ENCODE measurements at places on chromosomes 7 and 10.
A peak's percentile ranks its signal among the peaks of the same experiment; 100 is the strongest.

GRCh38 chr7:144747936-144748335, 87.9 kb downstream of the TPK1 start:
- no peak for DNase-seq

GRCh38 chr10:79482304-79482703, 30.0 kb upstream of the EIF5AL1 start:
- DNase-seq, result no peak

GRCh38 chr10:51658000-51658399, 41.4 kb downstream of the CSTF2T start:
- no peak for DNase-seq

DNA sequence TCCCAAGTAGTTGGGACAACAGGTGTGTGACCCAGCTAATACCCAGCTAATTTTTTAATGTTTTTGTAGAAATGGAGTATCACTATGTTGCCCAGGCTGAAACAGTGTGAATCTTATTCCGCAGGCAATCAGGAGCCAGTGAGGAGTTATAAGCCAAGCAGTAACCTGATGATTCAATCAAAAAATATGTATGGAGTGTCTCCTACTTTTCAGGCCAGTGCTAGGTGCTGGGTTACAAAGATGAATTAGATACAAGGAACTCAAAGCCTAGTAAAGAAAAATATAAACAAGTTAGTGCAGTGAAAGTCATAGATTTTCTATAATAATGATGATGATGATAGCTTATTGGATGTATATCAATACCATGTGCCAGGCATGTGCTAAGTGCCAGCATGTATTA, 13.2 kb upstream of the IFRD1 start:
- DNase-seq, result no peak

DNA sequence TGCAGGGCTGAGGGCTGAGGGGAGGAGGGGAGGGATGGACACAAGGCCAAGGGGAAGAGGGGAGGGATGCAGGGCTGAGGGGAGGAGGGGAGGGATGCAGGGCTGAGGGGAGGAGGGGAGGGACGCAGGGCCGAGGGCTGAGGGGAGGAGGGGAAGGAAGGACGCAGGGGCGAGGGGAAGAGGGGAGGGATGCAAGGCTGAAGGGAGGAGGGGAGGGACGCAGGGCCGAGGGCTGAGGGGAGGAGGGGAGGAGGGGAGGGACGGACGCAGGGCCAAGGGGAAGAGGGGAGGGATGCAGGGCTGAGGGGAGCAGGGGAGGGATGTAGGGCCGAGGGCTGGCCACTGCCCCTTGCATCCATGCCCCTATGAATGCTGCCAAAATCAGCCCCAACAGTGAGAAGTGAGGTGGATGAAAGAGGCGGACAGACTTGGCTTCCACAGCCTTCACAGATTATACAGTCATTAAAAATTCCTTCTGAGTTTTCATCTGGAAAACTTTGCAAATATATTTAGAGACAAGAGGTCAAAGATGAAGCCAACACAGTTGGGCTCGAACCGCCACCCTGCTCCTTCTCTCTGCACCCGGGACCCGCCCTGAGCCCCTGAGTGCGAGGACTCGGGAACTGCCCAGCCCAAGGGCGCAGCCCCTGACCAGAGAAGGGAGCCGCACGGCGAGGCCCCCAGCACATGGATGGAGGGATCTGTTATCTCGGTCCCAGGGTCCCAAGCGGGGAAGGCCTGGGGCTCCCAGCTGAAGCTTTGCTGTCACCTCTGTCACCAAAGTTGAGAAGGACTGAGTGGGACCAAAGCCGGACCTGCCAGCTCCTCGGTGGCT, 65.8 kb downstream of the DIP2C start:
- DNase-seq, result no peak

DNA sequence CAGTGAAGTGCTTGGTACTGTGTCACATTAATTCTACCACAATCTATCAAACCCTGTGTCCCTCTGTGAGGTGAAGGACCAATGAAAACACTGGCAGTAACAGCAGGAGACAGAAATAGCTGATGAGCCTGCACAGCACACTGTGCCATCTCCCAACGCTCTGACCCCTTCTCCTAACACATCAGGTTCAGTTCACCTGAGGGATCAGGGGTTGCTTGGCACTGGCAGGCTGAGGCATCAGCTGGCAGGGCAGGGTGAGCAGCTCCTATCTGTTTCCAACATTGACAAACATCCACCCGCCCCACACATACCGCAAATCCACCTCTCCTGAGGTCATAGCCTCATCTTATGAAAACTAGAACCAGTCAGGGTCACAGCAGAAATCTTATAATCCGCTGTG, 120.9 kb downstream of the ICA1 start:
- DNase-seq, result no peak

GRCh38 chr7:31096198-31096876, 44.2 kb downstream of the ADCYAP1R1 start:
- no peak for DNase-seq

GRCh38 chr10:112302335-112302734, 19.1 kb downstream of the TECTB start:
- DNase-seq, result no peak

- no peak for DNase-seq
These were observed 31.3 kb downstream of the THNSL1 start for GRCh38 chr10:25047591-25048301.

DNA sequence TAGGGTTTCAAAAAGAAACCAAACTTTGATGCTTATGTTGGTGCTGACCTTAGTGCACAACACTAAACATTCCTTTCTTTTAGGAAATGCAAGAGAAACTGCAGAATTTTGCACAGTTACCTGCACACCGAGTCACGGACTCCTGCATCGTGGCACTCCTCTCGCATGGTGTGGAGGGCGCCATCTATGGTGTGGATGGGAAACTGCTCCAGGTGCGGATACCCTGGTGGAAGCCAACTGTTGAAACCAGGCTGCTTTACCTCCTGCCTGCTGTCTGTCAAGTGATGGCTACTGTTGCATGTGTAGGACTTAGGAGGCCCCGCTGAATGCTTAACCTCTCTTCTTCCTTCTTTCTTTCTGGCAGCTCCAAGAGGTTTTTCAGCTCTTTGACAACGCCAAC, 11.7 kb downstream of the CASP2 start:
- DNase-seq, result peak; percentile 77

GRCh38 chr10:131802156-131802915, 98.5 kb upstream of the PPP2R2D start:
- DNase-seq, result no peak

DNA sequence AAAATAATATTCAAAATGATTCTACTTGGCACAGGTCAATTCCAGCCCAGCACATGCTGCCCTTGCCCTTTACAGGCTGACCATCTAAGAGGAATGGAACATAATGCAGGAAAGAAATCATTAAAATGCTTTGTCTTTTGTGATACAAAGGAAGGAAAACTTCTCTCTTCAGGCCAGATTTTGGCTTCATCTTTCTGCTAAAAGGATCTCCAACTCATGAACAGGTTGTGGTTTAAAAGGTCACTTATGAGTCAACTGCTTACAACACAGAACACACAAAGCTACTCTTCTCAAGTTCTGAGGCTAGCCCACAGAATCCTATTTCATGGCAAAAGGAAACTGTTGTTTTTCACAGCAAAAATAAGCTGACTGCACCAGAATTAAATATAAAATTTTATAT, 197.1 kb downstream of the DOCK4 start:
- DNase-seq, result no peak

GRCh38 chr10:47031211-47031900, 120.1 kb downstream of the PTPN20 start:
- no peak for DNase-seq

DNA sequence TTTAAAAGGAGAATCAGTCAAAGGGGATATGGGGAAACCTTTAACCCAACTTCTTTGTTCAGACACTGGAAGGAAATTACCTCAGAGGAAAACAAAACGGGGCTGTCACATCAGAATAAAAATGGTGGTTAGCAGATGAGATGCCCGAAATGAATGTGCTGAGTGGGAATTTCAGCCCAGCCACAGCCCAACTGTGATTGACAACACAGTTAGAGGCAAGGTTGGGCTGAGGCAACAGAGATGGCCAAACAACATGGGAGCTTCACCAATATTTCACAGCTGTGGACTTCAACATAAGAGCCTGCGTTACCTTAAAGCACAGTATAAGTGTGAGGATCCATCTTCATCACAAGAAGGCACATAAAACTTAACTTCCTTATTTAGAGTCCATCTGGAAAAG, 133.5 kb upstream of the PTPRZ1 start:
- DNase-seq, result no peak

DNA sequence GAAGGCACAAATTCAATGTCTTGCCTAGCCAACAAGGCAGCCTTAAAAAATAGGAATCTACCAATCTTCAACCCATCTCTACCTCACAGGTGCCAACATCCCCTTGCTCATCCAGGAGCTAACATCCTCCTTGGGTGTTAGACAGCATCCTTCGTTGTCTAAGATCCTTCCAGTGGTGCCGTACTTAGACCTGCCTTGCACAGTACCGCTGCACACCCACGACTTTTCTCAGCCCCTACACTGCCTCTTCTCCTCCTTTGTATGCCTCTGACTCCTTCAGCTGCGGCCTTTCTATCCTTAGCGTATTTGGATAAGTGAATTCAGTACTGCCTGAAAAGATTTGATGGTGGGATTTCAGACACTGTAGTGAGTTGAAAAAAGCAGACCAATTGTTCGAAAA, 15.9 kb upstream of the PRTFDC1 start:
- DNase-seq, result no peak

- no peak for DNase-seq
These were observed 229.2 kb downstream of the LRRN3 start for GRCh38 chr7:111320133-111320532.

GRCh38 chr7:31084226-31084625, 32.1 kb downstream of the ADCYAP1R1 start:
- DNase-seq, result no peak

GRCh38 chr7:94580601-94581000, 71.0 kb downstream of the CASD1 start:
- no peak for DNase-seq

GRCh38 chr10:80407812-80408241, 524 bp upstream of the PRXL2A start:
- DNase-seq, result no peak

- no peak for DNase-seq
These were observed 69.2 kb downstream of the ARMC3 start for GRCh38 chr10:22997096-22997495.

GRCh38 chr7:105286441-105286840, 102.3 kb downstream of the SRPK2 start:
- DNase-seq, result no peak

DNA sequence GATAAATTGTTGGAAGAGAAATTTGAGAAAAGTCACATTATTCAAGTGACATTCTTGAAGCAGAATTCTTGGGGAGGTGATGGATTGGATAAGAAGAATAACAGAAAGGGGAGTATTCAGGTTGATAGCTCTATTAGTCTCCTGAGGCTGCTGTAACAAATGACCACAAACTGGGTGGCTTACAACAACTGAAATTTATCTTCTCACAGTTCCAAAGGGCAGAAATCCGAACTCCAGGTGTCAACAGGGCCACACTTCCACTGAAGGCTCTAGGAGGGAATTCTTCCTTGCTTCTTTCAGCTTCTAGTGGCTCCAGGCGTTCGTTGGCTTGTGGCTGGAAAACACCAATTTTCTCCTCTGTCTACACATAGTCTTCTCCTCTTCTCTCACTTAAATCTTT, 99.8 kb downstream of the TES start:
- no peak for DNase-seq

- no peak for DNase-seq
These were observed 75.3 kb downstream of the MKI67 start for GRCh38 chr10:128050936-128051335.

DNA sequence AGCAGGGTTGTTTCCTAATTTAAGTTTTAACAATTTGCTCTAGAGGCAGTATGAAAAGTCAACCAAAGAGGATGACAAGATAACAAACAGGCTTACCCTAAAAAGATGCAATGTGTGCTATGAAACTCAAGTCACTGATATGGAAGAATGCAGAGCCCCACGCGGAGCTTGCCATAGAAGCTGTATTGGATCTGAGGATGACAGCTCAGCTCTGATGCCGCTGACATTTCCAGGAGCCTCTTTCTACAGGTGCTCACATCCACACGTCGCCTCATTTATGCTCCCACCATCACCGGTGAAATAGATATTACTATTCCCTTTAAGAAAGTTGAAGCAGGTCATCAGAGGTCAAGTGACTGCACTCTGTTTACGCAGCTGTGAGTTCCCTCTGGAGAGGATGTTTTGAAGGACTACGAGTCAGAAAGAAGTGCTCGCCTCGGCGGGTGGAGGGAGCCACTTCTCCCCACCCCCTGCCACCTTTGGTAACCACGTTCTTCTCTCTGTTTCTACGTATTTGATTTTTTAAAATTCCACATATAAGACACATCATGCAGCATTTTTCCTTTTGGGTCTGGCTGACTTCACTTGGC, 275.4 kb downstream of the GLRX3 start:
- DNase-seq, result no peak

GRCh38 chr10:3427347-3427746, 254.8 kb upstream of the PITRM1 start:
- DNase-seq, result no peak

DNA sequence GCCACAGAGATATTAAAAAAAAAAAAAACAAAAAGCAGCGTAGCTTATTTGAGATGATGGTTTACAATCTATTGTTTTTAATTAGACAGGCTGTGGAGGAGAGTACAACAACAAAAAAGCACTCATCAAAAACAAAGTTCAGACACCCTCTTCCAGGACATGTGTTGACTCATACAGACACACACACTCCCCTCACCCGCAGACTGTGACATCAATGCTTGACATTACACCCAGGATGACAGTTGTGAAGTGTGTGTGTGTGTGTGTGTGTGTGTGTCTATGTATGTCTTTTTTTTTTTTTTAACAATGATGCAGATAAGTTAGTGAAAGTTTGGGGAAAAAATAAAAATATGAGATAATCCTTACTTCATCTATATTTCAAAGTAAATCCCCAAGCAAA, 303.6 kb downstream of the GPAM start:
- DNase-seq, result no peak

- DNase-seq, result no peak
These were observed 310.7 kb downstream of the SFMBT2 start for GRCh38 chr10:7100032-7100702.

DNA sequence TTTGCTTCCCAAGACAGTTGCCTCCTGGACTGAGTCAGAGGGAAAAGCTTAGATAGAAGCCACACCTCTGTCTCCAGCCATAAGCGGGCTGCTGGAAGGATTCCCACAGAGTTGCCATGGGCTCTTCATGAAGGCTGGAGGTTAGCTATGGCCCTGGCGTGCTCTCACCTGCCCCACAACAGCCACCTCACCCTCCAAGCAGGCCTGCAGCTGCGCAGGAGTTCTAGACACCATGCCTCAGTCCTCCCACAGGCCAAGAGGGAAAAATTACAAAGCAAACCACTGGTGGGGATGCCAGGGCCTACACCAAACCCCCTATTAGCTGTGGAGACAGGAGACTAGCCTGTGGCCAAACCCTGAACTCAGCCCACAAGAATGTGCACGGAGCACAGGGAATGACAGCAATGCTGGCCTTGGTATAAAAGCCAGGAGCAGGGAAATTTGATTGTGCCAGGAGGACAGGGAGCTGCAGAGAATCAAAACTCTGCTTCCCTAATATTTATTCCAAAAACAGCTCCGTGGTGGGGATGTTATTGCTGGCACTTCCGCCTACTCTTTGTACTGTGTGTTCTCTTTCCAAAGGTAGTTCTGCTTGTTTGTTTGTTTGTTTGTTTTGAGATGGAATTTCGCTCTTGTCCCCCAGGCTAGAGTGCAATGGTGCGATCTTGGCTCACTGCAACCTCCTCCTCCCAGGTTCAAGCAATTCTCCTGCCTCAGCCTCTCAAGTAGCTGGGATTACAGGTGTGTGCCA, 60.3 kb upstream of the STK17A start:
- DNase-seq, result no peak

- no peak for DNase-seq
These were observed 326.3 kb downstream of the DNAJB6 start for GRCh38 chr7:157662981-157663716.

Measured in CD4-positive, alpha-beta T cell treated with Interleukin-2 at 100 ng/mL for 4 hours (primary cell).